ENCODE measurements at places on chromosomes 7 and 10. TPM values are rescaled to one million over a fixed set of nuclear protein-coding genes. Genes with fewer than 3 reads are reported as not detected.

Gene MYOZ1
- 0.19 TPM for total RNA-seq

Gene ARID5B
- 29.0 TPM for total RNA-seq

Gene ZNF853
- 3.4 TPM for total RNA-seq

Gene KAZALD1
- 19.2 TPM for total RNA-seq

Gene EPHA1
- 1.7 TPM for total RNA-seq

Gene CCDC172
- not detected for total RNA-seq

DNA sequence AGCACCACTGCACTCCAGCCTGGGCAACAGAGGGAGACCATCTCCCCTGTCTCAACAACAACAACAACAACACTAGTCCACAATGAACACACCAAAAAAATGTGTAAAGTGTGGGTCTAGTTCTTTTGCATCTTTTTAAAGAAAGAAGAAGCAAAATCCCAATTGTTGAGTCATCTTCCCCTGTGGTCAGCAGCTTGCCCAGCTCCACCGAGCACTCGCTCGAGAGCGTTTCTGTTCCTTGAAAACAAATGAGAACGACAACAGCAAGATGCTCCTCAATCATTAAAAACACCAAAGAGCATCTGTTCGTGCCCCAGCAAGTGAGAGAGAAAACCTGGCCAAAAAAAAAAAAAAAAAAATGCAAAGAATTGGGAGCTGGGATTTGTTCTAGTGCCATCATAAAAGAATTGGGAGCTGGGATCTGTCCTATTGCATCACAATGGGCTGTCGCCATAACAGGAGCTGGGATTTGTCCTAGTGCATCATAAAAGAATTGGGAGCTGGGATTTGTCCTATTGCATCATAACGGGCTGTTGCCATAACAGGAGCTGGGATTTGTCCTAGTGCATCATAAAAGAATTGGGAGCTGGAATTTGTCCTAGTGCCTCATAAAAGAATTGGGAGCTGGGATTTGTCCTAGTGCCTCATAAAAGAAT lies 118.1 kb downstream of the PTPRN2 start:
- H3K4me1 ChIP-seq = no peaks in the 10 kb centered on the region
- no peak overlapping the region for H3K27ac ChIP-seq
- DNase-seq = no peak
- H3K4me3 ChIP-seq = no peak overlapping the region

- H3K4me3 ChIP-seq = no peak overlapping the region
- H3K4me1 ChIP-seq = no peaks in the 10 kb centered on the region
- DNase-seq = no peak
- no peak overlapping the region for H3K27ac ChIP-seq
- peaks cover 21% of the 10 kb centered on the region for H3K27me3 ChIP-seq
Observed at GRCh38 chr7:133115596-133115995, 33.7 kb upstream of the CHCHD3 start.

- DNase-seq = peak; percentile 48
- no peaks in the 10 kb centered on the region for H3K4me1 ChIP-seq
- no peak overlapping the region for H3K27ac ChIP-seq
- H3K4me3 ChIP-seq = no peak overlapping the region
- H3K27me3 ChIP-seq = no peaks in the 10 kb centered on the region
Observed at GRCh38 chr7:36967387-36967786, 243.1 kb upstream of the AOAH start.

GRCh38 chr10:59926086-59926485 lies 19.7 kb upstream of the CCDC6 start:
- no peaks in the 10 kb centered on the region for H3K27me3 ChIP-seq
- H3K4me1 ChIP-seq = no peaks in the 10 kb centered on the region
- no peaks in the 10 kb centered on the region for H3K36me3 ChIP-seq

DNA sequence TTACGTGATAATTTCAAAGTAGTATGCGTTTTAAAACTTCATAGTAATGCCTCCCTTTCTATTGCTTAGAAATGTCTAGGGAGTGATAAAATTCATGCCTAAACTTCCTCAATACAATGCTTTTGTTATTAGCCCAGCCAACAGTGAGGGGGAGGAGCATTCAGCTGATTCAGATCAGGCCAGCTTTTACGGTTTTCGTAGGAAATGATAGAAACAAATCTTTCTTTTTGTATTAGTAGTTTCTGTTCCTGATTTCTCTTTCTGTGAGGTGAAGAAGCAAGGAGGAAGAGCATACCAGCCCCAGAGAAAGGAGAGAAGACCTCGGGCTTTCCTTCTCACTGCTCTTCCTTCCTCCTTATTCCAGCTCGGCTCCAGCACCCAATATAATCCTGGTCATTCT lies 35.2 kb upstream of the ITPRID1 start:
- H3K4me1 ChIP-seq = peaks cover 9% of the 10 kb centered on the region
- peak; percentile 23 for DNase-seq
- H3K27ac ChIP-seq = no peak overlapping the region
- H3K27me3 ChIP-seq = no peaks in the 10 kb centered on the region
- no peaks in the 10 kb centered on the region for H3K36me3 ChIP-seq

DNA sequence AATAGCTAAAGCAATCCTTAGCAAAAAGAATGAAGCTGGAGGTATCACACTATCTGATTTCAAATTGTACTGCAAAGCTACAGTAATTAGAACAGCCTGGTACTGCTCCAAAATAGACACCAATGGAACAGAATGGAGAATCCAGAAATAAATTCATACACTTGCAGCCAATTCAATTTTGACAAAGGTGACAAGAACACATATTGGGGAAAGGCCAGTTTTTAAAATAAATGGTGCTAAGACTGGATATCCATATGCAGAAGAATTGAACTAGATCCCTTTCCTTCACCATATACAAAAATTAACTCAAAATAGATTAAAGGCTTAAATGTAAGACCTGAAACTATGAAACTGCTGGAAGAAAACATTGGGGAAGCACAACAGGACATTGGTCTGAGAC lies 748.5 kb downstream of the DNAJB9 start:
- no peak for DNase-seq
- no peak overlapping the region for H3K4me3 ChIP-seq
- H3K4me1 ChIP-seq = no peaks in the 10 kb centered on the region

DNA sequence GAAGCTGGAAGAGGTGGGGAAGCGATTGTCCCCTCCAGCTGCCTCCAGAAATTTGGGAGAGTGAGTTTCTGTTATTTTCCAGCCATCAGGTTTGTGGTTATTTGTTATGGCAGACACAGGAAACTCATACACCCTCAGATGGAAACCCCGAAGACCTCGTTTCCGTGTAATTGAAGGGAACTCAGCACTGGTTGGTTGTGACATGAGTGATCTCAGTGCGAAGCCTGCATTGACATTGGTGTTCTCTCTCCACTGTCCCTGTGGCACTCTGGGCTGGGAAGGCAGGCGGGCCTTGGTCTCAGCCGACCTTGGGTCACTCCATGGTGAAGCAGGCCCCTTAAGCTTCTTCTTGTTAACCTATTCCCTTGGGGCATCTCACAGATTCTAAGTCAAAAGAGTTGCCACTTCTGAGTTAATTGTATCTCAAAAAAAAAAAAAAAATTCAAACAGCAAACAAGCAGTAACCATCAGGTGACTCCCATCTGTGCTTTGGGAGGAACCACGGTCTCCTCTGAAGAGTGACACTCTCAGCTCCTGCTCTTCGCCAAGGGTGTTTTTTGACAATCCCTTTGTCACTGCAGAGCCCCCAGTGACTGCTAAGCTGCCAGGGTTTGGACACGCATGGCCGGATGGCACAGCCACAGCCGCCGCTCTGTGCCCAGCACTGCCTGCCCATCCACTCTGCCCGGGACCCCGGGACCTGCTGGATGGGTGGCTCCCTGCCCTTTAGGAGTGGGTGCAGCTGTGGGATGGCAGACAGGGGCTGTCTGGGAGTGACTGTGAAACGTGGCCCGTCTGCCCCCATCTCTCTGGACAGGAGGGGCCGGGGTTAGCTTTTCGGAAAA lies 233.6 kb downstream of the PRPF18 start:
- no peaks in the 10 kb centered on the region for H3K4me1 ChIP-seq
- no peak overlapping the region for H3K27ac ChIP-seq
- H3K27me3 ChIP-seq = peaks cover 11% of the 10 kb centered on the region
- H3K4me3 ChIP-seq = no peak overlapping the region
- H3K36me3 ChIP-seq = no peaks in the 10 kb centered on the region
